ENCODE measurements at places on chromosomes 2 and 18.
A peak's percentile ranks its signal among the peaks of the same experiment; 100 is the strongest.

- DNase-seq: no peak
Measured at GRCh38 chr2:31475692-31476091, 61.1 kb upstream of the XDH start.

DNA sequence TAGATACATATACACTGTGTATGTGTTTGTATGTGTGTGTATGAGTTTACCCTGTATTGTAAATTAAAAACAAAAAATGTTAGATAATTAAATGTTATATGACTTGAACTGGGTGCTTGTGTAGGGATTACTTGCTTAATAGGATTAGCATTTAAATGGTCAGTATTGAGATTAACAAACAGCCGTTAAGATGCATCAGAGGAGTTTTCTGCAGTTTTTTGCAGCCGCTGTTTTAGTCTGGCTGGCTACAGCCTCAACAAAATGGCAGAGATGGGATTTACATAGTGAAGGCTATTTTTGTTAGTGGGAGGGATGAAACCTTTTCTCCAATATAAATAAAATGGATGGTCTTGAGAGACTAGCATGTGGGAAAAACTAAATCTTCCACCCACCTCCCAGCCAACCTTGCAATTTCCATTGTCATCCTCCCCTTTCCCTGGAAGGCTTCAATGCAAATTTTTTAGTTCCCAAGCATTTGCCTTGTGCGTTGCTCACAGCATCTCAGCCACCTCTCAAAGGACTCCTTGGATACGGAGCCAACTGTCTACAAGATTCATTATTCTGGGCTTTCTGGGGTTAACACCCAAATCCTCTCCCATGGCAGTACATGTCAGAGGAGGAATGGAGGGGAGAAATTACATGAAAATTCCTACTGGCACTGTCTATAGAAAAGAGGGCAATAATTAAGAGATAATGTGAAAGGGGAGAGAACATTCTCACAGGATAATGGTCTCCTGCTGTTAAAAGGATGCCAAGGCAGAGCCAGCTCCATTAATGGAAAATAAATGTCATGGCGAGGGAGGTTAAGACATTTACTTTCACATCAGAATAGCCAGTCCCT lies 351.9 kb downstream of the CDH2 start:
- no peak for DNase-seq

- DNase-seq: no peak
Measured at GRCh38 chr2:217954469-217954868, 48.3 kb downstream of the TNS1 start.

GRCh38 chr18:75114231-75114764 lies 94.6 kb downstream of the PTGR3 start:
- DNase-seq: no peak

DNA sequence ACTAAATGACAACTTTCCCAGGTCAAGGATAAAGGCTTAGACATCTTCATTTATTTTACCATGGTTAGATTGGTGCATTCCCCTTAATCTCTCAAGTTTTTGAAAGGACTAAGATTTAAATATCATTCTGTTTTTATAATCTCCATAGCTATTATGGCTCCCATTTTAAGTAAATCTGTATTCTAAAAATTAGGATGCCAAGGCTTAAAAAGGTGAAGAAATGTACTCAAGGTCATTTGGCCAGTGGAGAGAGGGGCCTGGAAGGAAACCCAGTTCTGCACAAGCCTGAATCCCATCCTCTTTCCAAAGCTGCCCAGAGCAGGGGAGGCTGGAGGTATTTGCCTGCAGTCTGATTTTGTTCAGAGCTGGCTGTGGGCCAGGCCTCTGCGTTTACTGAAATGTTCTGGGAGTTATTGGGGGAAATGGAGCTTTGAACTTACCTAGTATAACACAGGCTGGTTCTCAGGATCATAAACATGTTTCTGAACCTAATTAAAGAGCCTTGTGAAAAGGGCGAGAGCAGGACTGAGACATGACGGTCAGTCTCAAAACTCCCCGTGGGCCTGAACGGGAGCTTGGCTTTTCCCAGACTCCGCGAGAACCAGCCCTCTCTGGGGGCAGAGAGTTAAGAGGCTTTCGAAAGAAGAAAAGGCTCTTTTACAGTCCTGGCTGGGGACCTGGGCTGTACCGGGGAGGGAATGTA lies 85.6 kb downstream of the DDX1 start:
- DNase-seq: no peak

GRCh38 chr2:95389245-95390119 lies 13.0 kb upstream of the FAHD2A start:
- DNase-seq: peak; percentile 38

- no peak for DNase-seq
Measured at GRCh38 chr18:32424696-32425095, 46.0 kb downstream of the GAREM1 start.

- DNase-seq: peak; percentile 20
Measured at GRCh38 chr2:59249441-59250306, 1008.5 kb upstream of the FANCL start.

- DNase-seq: no peak
Measured at GRCh38 chr2:151880586-151880985, 52.4 kb upstream of the ARL5A start.

DNA sequence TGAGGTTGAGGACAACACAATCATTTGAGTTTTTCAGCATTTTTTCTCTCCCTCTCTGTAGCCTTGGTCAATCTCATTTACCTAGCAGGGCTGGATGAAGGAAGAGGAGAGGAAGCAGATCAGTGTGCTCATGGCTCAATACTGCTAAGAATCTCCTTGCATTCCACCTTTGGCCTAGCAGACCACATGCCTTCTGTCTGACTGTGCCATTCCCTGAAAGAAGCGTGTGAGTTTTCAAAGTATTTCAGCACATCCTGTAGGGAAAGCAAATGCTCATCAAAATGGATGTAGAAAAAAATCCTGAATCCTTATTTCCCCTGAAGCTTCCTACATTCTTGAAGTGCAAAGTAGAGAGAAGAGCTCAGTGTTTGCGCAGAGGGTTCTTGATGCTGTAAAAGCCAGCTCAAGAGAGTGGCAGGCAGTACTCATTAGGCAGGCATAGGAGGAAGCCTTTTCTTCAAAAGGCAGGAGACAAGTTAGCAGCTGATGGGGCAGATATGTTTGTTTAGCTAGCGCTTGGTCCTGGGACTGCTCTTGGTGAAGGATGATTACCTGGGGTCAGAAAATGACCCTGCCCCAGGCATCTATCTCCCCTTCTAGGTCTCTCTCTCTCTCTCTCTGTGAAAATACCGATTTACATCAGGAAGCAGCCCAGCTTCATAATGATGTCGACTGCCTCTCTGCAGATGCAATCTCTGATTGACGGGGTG lies 14.4 kb upstream of the PIK3C3 start:
- DNase-seq: no peak

DNA sequence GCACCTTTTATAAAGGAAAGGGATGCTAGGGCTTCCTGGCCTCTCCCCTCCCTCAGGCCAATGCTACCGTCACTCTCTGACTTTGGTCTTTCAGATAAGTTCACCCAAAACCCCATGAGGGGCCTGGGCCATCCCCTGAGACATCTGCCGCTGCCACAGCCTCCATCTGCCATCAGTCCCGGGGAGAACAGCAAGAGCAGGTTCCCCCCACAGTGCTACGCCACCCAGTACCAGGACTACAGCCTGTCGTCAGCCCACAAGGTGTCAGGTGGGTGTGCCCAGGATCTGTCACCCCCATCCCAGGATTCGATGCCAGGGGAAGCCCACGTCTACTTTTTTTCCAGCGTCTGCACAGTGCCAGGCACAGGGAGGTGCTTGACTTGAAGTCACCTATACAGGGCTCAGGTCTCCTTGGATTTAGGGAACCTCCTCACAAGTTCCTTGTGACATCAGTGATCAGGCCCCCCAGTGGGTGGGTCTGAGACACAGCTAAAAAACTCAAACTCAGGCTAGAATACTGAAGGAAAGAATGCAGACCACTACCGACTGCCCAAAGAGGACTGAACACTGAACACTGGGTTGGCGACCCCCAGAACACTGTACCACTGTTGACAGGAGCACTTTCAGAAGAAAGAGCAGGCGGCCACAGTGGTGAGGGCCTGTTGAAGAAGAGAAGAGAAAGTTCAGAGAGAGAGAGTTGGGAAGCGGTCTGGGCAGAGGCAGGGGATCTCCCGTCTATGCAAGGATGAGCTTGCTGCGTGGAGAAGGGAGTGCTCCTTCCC lies 85.3 kb downstream of the EPAS1 start:
- DNase-seq: no peak
